Kidney capillary endothelial cell (primary cell): ENCODE measurements at places on chromosomes 3 and 15.
A peak's percentile ranks its signal among the peaks of the same experiment; 100 is the strongest.

DNA sequence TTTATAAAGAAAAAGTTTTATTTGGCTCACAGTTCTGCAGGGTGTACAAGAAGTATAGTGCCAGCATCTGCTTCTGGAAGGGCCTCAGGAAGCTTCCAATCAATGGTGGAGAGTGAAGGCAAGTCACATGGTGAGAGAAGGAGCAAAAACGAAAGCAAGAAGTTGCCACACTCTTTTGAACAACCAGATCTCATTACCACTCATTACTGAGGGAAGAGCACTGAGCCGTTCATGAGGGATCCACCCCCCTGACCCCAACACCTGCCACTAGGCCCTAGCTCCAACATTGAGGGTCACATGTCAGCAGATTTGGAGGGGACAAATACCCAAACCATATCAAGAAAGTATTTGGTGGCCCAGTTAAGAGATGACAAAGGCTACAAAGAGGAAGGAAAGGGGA, 239.3 kb upstream of the UBE2E1 start:
- DNase-seq = no peak

DNA sequence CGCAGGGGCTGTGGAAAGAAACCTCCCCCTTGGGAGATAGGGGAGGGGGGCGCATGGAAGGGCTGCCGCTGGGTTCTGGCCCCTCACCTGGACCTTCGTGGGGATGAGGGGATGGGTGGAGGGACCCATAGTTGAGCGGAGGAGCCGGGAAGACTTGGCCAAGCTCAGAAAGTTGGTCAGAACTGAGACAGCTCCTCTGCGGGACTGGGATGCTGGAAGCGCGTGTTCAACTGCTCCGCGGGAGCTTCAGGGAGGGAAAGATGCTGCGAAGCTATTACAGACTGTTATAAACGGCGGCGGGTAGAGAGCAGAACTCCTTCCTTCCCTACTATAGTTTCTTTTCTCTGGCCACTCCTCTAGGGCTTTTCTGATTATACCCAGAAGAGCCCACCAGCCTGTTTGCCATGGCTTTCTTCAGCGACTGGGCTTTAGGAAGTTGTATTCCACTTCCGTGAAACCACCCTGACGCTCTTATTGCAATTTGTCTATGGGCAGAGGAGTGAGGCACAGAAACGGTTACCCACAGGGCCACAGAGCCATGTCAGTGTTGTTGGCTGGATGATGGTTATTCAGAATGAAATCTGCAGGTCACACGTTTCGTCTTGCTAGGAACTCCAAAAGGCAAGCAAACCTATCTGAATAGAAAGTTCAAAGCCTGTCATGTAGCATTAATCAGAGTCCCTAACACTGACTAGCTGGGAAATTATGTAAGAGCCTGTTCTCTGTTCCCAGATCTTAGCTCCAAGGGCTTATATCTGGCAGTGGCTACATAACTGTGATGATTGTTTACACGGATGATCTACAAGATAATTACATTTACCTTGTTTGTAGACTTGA, 1.1 kb downstream of the SYNPR start:
- no peak for DNase-seq

DNA sequence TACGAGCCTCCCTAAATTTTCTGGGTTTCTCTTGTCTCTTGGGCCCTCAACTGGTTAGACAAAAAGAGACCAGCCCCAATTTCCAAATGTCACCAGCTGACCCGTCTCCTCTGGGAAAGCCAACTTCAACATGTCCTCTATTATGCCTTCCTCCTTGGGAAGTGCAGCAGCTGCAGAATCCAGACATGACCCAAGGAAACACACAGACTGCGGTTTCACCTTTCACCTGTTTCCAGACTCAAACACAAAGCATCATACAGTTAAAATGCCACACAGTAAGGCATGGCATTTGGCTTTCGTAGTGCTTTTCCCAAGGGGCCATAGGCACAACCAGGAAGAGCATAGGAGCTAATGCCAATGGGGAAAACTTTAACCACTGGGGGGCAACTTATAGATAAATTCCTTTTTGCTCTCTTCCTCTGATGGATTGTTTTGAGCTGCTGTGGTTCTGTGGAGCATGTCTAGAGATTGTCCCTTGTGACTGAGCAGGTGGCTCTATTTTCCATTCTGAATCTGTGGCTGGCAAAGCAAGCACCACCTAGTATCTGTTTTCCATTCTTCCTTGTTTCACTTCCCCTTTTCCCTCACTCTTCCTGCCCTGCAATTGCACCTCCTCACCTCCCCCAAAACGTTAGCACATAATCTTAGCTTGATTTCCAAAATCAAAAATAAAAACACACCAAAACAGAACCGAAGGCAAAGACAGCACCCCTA, 49.3 kb downstream of the HHLA2 start:
- no peak for DNase-seq

DNA sequence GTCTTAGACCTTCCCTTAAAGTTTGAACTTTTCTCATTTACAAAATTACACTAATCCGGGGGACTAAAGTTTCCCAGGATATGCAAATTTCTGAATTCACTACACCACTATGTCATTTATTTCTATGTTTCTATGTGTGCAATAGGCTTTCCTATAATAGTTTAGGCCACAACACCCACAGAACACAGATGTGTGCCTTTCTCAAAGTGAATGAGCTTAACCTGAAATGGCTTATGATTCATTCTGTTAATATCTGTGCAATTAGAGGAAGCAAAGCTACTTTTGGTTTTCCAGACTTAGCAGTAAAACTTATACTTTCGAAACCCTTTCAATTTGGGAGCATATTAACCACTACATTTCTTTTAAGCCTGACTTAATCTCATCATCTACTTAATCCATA, 748.1 kb downstream of the GBE1 start:
- DNase-seq = no peak

DNA sequence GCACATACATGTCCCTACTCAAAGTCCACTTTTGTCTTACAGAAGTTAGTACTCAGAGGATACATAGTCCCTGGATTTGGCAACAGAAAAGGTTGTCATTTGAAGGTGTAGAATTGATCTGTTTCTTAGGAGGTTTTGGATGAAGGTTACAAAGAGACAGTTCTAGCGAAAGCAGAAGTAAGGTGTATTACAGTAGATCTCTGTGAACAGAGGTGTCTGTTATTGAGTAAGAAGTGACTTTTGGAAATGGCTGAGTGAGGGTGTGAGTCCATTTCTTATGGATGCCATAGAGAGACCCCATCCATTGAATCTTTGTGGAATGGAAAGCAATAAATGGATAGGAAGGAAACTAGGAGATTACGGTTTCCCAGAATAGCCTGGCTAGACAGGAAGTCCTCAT, 5.6 kb downstream of the ZNF662 start:
- DNase-seq = no peak

DNA sequence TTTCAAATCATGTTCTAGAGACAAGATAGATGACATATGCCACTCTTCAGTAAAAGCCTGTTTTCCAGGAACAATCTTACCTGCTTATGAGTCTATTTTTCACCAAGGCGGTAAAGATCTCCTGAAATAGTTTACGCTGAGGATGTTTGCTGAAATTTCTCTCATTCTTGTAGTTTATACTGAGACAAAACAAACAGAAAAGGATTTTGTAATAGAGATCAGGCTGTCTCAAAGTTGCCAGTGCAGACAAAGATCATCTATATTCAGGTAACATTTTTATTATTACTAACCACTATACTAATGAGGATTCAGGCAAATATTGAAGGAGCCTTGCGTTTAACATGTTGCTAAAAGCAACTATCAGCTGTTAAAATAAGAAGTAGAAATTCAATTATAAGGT, 25.0 kb downstream of the NEK10 start:
- no peak for DNase-seq

GRCh38 chr15:56734013-56734635, 815 bp upstream of the ZNF280D start:
- DNase-seq = no peak

GRCh38 chr3:73622091-73622805, 2.5 kb downstream of the PDZRN3 start:
- no peak for DNase-seq

DNA sequence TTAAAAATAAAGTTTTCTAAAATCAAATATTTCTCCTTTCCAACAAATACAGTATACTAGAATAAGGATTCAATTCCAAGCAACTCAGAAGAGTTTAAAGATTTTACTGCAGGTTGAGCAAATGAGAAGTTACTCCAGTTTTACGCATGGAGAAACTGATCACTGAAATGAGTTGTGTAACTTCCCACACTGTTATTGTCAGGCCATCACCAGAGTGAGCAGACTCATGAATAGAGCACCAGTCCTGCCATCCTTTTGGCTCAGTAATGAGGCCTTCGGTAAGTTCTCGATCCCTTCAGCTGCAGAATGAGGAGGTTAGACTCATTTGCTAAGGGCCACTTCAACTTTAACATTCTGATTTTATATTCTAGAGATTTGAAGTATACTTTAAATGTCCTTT, 48.1 kb downstream of the OSBPL10 start:
- no peak for DNase-seq

GRCh38 chr3:54863786-54864185, 64.1 kb downstream of the LRTM1 start:
- DNase-seq = no peak

GRCh38 chr3:15977090-15977489, 179.3 kb upstream of the ANKRD28 start:
- DNase-seq = no peak

DNA sequence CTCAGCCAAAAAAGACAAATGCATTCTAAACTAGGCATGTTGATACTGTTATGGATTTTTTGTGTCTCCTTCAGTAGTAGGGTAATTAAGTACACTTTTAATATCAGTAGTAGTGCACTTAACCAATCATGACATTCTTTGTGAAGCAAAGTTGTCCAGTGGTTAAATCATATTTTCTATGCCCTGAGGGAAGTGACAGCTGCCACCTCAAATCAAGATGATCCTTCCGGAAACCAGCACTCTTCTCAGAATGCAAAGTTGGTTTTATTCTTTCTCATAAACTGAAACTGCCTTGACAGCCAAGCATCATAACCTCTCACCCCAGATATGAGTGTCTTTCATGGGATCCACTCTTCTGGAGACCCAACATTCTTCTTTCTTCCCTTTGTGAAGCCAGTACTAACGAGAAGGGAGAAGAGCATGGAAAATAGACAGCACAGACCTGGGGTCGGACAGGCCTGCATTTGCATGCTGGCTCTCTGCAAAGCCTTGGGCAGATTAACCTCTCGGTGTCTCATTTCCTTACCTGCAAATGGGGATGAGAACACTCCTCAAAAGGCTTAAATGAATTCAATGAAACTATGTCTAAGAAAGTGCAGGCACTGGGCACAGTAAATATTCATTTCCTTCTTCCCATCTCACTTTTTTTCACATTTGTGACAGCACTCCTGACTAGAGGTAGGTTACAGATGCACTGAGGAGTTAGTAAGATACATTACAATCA, 13.2 kb downstream of the AAGAB start:
- no peak for DNase-seq

DNA sequence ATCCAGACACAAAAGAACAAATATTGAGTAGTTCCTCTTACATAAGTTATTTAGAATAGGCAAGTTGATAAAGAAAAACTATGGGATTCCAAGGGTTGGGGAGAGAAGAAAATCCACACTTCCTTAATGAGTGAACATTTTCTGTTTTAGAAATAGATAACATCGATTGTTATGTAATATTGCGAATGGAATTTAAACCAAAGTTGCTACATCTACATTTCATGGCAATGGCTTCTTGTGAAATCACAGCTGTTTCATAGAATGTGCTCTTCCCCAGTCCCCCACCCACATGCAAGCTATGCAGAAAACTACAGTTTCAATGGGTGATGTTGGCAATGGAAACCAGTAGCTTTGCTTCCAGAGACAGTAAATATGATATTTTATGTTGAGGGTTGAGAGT, 1639.5 kb downstream of the SI start:
- DNase-seq = no peak

- DNase-seq = peak; percentile 11
Observed at GRCh38 chr3:40780291-40780924, 255.6 kb downstream of the ZNF621 start.

DNA sequence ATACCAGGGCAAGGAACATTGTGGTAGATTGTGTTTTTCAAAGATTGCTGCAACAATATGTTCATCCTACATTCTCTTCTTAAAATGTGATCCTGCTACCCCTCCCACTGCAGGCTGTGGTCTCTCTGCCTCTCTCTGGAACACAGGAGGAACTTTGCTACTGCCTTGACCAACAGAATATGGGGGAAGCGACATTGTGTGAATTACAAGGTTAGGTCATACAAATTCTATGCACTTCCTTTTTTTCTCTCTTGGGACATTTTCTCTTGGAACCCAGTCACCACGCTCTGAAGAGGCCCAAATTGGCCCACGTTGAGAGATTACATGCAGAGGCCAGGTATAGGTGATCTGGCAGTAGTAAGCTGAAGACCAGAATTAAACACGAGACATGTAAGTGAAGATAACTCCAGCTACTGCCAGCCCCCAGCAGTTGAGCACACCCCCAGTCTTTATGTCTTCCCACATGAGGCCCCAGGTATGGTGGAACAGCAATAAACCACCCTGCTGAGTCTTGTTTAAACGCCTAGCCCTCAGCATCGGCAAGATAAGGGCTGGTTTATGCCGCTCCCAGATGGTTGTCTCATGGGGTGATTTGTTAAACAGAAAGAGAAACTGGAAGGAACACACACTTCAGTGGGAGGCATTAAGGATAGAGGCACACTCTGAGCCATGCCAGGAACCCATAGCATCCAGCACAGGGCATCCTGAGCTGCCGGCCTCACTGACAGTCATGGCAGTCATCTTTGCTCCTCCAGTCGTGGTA, 59.9 kb downstream of the FAM43A start:
- DNase-seq = no peak

GRCh38 chr3:185653949-185654757, 68.1 kb downstream of the SENP2 start:
- DNase-seq = no peak

DNA sequence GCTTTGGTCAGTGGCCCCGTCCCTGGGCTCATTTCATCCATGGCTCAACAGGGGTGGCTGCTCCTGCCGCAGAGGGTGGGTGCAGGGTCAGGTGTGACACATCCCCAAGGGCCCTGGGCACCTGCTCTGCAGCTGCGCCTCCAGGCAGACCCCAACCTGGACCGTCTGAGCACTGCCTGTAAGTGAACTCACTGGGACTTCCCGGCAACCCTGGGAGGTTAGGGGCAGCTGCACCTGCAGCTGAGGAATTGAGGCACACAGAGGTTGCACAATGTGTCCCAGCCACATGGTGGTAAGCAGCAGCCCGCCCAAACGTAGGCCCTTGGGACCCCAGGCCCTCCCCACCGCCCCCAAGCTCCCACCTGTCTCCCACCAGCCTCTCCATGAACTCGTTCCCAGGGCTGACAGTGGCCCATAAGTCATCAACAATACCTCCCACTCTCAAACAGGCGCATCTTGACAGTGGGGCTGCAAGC, 55.1 kb downstream of the PLXNA1 start:
- no peak for DNase-seq
